NCI-H1092 (cell line): ENCODE measurements at places on chromosomes 16 and 17.

DNA sequence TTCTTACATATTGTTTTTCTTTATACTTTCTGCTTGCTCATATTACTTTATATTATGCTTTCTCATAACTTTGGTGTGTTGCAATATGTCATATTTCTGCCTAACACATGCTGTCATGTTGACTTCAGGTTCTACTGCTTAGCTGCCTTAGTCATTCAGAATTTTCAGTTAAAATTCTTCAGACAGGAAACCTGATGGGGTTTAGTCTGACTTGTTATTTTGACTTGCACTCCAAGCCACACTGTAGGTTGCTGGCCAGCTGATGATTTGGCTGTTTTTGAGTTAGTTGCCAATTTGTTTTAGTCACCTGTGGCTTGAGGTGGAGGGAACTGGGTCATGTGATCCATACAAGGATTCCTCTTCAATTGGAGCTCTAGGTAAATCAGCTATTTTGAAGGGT, 315.4 kb downstream of the MAP2K6 start:
- DNase-seq: no peak

DNA sequence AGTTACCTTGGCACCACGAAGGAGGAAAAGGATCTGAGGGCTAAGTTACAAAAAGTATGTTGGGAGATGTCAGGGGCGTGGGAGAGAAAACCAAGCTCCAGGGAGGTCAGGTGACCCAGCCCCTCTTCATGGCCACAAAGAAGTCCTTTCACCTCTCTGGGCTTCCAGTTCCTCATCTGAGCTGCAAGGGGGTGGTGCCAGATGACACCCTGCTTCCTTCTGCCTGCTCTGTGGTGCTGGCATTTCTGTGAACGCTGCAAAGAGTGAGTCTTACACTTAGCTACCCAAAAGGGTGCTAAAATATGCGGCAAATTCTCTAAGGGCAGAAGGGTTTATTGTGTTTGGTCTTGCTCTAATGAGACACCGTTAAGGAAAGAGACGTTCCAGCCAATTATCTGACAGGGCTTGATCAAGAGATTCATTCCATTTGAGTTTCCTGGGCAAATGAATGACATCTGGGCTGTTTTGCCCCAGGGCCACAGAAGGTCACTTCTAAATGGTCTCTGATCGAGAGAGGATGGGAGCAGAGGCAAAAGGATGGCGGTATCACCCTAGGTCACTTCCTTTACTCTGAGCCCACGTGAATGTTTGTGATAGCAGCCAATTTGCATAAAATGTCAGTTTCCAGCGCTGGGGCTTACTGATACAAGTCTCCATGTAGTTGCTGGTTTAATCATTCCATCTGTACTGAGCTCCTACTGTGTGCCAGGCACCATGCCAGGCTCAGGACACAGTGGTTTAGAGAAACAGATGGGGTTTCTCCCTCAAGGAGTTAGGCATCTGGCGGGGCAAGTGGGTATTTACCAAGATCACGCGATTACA, 210.2 kb downstream of the KATNIP start:
- no peak for DNase-seq

DNA sequence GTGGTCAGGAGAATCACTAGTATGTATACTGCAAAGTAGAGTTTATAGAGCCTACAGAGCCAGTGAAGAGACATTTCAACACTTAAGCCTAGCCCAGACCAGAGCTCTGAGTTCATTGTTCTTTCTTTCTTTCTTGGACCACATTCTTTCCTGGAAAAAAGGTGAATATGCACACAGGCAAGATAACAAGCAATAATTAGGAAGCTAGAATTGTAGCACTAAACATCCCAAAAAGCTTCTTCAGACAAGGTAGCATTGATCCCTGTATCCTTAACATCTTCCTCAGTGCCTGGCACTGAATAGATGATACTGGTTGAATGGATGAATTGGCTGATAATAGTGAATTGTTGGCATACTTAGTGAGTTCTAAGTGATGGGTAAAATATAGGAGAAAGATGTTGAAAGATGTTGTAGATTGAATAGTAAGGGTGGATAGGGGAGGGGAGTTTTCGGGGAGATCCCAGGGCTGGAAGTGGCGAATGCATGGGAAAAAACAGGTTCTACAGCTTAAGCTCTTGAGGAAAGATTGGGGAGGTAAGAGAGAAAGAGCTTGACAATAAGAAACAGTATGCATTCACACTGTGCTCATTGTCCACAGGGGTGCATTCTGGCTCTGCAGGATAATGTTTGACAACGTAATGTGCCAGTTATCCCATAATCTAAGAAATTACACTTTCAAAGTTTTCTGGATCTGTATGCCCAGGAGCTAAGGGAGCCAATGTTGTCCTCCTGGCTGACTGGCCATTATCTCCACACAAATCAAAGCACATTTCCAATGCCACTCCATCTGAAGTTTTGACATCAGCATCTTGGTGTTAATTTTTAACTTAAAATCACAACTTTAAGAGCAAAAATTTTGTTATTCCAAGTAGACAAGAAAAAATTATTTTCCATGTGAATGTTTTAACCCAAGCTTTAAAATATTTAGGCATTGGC, 35.6 kb downstream of the TUBD1 start:
- no peak for DNase-seq

GRCh38 chr17:44832805-44833204, 2.7 kb upstream of the GJC1 start:
- DNase-seq: no peak

- no peak for DNase-seq
These were observed 4.7 kb upstream of the IGF2BP1 start for GRCh38 chr17:48992444-48992843.

DNA sequence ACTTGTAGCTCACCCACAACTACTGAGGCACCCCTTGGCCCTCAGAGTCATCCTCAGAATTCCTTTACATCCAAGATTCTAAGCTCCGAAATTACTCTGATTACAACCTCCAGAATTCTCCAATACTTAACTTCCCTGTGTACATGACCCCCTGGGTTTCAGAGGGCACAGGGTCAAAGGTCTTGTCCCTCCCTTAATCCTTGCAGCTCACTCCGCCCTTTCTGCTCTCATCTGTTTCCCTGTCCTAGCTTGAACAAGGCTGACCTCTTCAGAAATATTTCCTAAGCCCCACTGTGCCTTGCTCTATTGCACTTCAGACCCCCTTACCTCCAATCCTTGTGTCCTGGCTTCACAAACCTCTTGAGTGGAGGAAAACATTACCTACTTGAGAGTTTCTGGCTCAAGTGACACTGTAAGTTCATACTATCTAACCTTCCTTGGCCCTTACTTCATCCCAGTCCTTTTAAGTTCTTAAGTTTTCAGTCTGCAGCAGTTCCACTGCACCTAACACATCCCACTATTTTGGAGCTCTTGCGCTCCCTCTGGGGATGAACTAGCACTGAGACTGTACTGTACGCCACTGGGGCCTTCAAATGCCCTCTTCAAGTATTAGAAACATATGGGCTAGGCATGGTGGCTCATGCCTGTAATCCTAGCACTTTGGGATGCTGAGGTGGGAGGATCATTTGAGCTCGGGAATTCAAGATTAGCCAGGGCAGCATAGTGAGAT, 6.2 kb downstream of the N4BP1 start:
- DNase-seq: no peak

DNA sequence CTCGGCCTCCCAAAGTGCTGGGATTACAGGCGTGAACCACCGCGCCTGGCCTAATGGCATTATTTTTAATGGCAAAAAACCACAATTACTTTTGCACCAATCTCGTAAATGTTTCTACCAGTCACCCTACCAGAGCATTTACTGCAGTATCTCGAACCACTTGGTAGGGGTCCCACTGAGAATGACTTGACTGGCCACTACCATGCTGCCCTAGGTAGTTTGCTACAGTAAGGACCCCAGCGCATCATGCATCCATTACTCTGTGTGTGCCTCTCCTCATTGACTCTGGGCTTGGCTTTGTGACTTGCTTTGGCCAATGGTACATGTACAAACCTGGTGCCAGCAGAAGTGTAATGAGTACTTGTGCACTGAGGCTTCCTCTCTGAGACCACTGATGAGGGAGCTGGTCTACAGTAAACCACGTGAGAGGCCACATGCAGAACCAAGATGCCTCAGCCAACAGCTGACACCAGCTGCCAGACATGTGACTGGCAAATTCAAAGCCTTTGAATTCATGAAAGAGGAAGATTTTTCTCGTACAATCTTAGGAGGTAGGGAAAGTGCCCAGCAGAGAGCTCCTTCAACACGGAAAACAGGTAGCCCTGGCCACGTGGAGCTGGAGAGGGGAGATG, 421.7 kb upstream of the C16orf82 start:
- DNase-seq: no peak
